ENCODE measurements at places on chromosomes 1 and 21.

GRCh38 chr1:90045853-90046563 is 51.1 kb downstream of the ZNF326 start:
- DNase-seq = no peak

- DNase-seq = no peak
Measured at GRCh38 chr1:39490596-39491145, 765 bp upstream of the BMP8A start.

DNA sequence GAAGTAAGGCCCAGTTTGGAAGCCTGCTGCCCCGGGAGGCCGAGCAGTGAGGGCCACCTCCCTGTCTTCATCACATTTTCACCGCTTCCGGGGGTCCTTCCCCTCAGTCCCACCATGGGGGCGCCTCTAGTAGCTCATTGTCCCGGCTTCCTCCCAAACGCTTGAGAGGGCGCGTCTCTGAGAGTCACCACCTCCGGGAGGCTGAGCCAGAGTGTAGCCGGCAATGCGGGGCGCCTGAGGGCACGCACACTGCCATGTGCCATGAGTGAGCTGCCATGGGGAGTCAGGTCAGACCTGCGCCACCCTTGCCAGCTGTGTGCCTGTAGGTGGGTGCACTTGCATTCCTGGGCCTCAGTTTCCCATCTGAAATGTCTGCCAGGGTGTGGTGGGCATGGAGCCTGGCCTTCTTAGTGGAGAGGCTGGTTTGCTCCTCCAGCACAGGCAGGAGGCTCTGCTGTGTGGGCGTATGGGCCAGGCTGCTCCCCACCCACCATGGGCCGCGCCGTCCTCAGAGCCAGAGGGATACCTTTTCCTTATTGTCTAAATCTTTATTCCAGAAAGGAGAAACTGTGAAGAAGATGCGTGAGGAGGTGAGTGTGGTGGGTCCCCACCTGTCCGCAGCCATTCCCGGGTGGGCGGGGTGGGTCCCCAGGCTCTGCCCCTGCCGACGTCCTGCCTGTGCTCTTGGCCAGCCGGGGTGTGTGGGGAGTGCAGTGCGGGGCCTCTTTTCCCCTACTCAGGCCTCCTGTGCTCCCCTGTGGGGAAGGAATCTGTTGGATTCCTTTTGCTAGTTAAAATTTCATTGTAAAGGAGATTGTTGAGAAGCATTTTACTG is 81.3 kb upstream of the COL6A1 start:
- no peak for DNase-seq

- no peak for DNase-seq
Measured at GRCh38 chr1:236786453-236786852, 8.6 kb upstream of the MTR start.

DNA sequence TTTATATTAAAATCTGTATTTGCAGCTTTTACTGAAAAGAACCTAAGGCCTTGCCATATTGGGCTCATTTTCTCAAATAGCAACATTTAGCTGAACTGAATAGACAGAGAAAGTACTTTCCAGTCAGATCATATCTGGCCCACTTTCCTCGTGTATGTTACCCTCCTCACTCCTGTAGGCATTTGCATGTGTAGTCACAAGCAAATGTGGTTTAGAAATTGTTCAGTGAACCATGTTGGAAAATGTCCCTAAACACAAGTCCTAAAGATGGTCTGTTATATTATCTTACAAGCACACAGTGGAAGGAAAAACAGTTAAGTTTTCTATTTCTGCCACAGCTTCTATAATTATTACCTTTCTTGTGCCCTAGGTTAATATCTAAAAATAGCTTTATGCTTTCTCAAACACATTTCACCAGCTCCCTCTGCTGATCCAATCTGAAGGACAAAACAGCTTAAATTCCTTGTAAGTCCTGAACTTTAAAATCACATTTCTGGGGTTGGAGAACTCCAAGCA is 606 bp upstream of the FMO4 start:
- DNase-seq = no peak

- no peak for DNase-seq
Measured at GRCh38 chr1:150688763-150689162, 8.2 kb downstream of the GOLPH3L start.

GRCh38 chr21:36223451-36223850 is 66.8 kb downstream of the DOP1B start:
- DNase-seq = no peak

- DNase-seq = no peak
Measured at GRCh38 chr1:172849653-172850052, 190.8 kb downstream of the FASLG start.

DNA sequence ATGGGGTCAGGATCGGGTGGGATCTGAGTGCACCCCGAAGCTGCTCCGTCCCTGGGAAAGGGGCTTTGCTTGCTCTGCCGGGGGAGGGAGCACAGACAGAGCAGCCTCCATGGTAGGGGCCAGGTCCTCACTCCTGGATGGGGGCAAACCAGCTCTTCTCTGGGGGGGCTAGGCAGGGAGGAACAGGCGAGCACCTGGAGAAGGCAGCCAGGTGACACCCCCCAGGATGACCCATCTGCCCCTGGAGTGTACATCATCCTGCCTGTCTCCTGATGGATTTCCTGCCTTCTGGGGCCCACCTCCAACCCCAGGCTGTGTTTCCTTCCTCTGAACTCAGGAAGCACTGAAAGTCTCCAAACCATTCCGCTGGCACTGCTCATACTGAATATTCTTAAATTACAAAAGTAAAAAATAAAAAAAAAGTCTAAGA is 248.0 kb downstream of the RHOU start:
- no peak for DNase-seq

DNA sequence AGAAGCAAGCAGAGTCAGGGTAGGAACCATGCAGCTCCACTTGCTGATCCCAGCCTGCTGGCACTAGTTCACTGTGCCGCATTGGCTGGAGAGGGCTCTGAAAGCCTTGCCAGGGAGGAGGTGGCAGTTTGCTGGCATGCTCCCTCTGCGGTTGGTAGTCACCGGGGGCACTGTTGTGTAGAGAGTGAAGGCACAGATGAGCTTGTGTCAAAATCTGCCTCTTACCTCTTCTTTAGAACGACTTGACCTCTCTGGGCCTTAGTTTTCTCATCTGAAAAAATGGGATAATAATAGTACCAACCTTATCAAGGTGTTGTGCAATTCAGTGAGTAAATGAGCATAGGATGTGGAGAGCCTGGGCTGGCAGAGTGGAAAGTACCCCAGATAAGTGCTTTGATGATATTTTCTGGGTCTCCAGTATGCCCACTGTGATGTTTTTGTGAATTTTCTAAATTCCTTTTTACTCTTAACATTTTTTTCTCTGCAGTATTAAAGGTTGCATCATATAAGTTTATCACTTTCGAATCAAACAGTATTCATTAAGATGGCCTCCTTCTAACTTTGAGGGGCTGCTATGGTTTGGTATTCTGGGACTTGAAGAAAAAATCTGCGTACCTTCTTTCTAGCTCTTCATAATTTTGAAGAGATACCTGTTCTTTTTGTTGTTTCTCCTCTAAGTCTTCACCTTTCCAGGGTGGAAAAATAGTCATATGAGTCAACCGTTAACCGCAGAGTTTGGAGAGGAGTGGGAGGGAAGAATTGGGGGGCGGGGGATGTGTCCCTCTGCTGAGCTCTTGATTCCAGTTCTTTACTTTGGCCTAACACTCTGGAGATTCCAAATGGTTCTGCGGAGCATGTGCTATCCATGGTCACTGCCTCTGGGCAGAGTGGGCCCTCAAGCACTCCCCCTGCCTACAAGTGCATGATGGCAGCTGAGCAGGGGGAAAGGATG is 26.8 kb downstream of the SZRD1 start:
- no peak for DNase-seq

DNA sequence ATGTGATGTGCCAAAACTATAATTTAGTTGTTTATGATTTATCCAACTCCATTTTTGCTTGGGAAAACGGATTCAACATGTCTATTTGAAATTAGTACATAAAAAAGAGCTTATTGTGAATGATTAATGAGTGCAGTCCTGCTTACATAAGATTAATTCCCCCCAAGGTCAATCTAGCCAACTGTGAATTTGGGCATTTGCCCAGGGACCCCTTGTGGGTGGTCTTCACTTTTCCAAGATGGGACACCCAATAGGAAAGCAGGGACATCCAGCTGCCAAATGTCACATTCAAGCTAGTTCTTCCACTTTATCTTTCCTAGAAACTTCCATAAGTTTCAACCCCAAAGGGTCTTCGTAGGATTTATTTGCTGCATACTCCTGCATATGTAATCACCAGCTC is 362.4 kb upstream of the PKN2 start:
- DNase-seq = no peak

- DNase-seq = no peak
Measured at GRCh38 chr1:43708002-43708410, 670 bp downstream of the ST3GAL3 start.

GRCh38 chr1:36778740-36779139 is 255.6 kb downstream of the GRIK3 start:
- no peak for DNase-seq

DNA sequence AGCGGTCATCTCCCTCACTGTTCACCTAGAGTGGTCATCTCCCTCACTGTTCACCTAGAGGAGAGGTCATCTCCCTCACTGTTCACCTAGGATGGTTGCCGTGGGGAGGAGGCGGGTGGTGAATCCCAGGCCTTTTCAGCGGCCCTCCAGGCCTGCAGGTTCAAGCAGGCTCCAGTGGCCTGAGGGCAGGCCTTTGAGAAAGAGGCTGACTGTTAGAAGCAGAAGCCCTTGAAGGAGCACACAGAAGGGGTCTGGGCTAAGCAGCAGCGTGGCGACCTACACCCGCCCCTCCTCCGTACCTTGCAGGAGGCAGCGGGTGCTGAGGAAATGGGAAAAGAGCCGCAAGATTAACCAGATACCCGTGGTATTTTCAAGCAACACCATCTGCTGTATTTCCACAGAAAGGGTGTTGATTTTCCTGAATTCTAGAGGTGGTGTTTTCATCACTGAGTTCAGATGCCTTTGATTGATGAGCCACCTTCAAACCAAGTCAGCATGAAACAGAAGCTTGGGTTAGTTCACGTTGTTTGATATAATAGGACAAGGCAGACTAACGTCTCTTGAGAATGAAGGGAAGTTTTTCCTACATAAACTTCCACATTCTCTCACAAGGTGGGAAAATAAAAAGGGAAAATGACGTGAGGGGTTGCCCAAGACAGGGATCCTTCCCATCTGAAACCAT is 289.5 kb downstream of the KIF26B start:
- DNase-seq = no peak

DNA sequence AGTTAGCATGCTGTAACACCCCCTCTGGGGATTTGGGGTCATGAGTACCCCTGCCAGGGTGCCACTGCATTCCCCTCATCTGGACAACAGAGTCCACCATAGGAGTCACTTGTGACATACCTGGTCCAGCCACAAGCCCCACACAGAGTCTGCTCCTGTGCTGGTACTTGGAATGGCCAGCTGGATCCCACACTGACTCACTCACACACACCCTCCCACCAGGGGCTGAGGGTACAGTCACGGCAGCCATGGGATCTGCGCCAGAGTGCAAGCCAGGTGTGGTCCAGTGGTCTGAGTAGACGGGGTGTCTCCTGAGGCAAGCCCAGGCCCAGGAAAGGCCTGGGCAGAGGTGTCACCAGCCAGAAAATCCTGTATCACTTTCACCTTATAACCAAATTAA is 67.7 kb downstream of the MRPL39 start:
- no peak for DNase-seq

GRCh38 chr1:228827019-228827418 is 91.7 kb downstream of the RHOU start:
- DNase-seq = no peak

DNA sequence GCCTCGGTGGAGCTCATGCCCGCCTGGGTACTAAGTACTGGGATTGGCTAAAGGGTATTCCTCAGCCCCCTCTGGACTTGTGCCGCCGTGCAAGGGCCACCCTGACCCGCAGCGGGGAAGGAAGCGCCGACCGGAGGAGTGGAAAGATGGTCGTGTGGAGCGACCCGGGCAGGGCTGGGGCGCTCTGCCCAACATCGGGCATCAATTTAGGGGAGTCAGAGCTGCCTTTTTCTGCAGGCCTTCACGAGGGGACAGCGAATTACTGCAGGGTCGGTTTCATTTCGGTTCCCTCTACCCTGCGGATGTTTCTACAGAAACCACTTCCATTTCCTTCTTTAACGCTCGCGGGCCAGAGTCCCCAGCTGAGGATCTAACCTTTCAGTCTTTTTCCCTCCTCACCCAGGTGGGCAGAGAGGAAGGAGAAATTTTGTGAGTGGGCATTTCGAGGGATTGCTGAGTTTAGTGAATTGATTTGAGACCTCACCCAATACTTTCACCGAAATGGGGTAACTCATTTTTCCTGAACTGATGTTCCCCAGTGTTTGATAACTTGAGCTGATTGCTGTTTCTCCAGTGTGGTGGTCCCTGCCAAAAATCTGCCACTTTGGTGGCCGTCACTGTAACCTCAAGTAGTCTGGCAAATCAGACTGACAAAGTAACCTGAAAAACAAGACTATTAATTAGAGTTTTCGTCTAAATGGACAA is 1.1 kb downstream of the TOR1AIP1 start:
- DNase-seq = no peak

GRCh38 chr1:89460325-89460724 is 64.3 kb upstream of the LRRC8B start:
- DNase-seq = no peak

- DNase-seq = peak; percentile 23
Measured at GRCh38 chr1:166383137-166383536, 216.3 kb upstream of the FAM78B start.

DNA sequence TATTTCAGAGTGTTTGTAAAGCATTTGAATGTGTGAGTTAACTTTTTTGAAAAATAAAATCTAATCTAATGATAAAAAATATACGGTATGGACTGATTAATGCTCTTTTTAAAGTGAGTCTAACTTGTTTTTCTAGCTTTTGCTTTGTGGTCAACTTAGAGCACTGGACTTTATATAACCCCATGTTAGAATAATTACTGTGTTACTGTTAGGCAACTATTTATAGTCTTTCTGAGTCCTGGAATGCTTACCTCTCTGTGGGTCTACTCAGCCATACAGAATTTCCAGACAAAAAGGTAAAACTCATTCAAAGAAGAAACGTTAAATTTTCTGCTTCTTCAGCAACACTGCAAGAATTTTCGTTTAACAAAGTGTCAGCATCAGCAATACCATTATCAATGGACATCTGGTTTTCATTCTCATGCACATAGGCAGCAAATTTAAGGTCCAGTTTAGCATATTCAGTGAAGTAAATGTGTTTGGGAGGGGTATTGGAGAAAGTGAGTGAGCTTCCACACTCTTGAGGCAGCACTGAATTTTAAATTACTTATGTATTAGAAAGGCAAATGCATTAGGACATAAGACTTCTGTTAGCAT is 664.7 kb upstream of the NEGR1 start:
- DNase-seq = no peak

DNA sequence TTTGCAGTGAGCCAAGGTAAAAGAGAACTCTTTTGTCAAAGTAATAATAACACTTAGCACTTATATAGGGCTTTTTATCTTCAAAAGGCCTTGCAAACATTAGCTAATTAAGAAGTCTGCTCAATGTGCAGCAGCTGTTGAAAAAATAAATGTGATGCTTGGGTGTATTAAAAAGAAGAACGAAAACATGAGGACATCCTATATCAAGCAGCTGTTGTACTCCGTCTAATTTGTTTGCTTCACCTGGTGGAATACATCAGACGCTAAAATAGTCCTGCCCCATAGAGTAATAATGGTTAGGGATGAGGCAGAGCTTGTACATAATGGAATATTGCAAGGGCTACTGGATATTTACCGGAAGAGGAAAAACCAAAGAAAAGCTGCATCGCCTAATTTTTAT is 299.5 kb downstream of the ST6GALNAC3 start:
- DNase-seq = no peak

- no peak for DNase-seq
Measured at GRCh38 chr1:154430903-154431302, 25.8 kb downstream of the IL6R start.

- DNase-seq = no peak
Measured at GRCh38 chr1:190172651-190173430, 304.8 kb downstream of the BRINP3 start.

GRCh38 chr1:206834711-206835110 is 30.7 kb upstream of the IL20 start:
- no peak for DNase-seq
